ENCODE measurements at places on chromosomes 5 and 9.

DNA sequence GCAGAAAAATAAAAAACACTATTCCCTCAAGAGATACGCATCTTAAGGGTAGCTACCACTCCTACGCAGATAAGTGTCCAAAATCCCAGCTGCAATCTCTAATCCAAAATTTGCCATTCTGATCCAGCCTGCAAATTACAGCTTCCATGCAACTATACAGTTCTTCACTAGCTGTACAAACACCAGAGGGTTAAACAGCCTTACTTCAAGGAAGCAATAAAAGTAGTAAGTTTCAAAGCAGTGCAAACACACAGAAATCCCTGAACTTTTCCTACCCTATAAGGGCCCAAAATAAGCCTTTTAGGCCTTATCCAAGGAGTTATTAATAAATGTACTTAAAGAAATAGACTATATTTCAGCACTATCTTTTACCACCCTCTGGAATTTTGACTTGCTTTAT lies 39.5 kb downstream of the PWWP2A start:
- DNase-seq, result no peak

DNA sequence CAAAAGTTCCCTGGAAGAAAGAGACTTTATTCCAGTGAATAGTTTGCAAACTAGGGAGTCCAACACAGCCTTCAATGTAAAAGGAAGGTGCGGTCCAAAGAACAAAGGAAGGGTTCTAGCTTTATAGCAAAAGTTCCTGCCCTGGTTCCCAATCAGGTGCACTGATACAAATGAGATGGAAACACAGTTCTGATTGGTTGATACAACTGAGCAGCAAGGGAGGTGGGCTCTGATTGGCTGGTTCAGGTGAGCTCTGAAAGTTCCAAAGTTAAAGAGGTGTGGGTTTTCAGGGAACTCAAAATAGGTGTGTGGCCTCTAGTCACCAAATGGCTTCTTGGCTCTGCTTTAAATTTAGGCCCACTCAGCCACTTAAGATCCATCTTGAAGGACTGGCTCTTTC lies 43.1 kb downstream of the P4HA2 start:
- DNase-seq, result no peak

GRCh38 chr9:26462751-26463150 lies 429.9 kb downstream of the CAAP1 start:
- no peak for DNase-seq

DNA sequence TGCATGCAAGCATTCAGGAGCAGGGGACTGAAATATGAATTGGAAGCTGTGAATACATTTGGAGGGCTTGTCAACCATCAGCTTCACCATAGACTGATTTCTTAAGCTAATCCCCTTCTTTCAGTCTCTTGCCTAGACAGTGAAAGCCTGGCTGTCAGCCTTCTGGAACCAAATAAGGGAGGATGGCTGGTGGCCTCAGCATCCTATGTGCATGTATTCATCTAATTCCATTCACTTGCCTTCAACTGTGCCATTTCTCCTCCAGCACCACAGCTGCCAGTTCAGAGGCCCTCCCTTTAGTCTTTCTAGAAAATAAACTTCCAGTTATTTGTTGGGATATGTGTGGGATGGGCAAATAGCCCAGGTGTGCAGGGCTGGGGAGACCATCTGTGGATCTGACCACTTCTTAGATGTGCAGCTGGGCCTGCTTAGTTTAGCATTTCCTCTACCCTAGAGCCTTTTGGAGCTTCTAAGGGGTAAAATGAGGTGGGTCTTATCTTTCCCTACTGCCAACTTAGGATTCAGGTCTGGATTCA lies 62.1 kb downstream of the AOPEP start:
- DNase-seq, result no peak

DNA sequence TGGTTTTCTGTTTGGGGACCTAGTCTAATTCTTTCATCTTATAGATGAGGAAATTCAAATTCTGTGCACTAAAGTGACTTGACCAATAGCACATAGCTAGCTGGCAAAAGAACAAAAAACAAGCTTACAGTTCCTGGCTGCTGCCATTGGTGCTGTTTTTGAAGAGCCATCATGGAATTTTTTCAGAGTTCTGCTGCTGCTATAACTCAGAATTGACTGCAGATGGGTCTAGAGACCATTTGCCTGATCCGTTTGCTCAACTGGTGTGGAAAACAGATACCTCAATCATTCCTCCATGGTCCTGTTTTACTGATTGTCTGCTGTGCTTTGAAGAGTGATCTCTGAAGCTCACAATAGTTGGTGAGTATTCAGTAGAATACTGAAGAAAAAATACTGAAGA lies 15.2 kb downstream of the FBXL7 start:
- DNase-seq, result no peak

GRCh38 chr9:88905506-88905905 lies 85.8 kb upstream of the S1PR3 start:
- no peak for DNase-seq

DNA sequence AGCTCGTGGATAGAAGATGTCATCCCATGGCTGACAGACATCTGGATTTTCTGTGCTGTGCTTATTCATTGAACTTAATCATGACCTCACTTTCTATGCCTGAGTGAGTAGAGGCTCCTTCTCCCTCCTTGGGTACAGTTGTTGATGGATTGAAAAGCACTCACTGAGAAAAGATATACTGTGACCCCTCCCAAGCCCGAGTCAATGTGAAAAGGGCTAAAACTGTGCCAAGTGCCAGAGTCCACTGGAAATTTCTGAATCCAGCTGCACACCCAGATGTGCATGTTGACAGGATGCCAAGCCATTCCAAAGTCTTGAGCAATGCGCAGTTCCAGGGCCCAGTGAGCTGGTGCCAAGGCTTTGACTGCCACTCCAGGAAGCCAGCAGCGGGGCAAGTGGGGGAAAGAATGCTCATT lies 473.0 kb downstream of the NTRK2 start:
- peak; percentile 19 for DNase-seq

GRCh38 chr5:7036192-7036835 lies 323.1 kb downstream of the TENT4A start:
- no peak for DNase-seq

GRCh38 chr9:4155221-4156026 lies 144.4 kb downstream of the GLIS3 start:
- no peak for DNase-seq

GRCh38 chr5:170743876-170744212 lies 39.7 kb upstream of the GABRP start:
- DNase-seq, result no peak

DNA sequence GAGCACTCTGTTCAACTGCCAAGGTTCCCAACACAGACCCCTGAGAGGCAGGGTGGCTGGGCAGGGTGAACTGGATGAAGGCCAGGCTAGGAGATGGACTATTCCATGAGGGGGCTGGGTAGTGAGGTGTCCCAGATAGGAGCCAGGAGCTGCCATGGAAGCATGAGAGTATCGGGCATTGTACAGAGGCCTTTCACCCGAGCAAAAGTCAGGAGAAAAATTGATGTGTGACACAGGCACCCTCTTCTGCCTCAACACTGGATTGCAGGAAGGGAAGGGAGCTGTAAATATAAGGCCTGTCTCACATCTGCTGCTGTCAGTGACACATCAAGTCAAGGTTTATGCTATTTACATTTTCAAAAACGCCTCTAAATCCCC lies 74.6 kb downstream of the UBAP1 start:
- DNase-seq, result peak; percentile 41

- DNase-seq, result no peak
Measured at GRCh38 chr9:13715430-13715829, 435.9 kb upstream of the MPDZ start.

All from fibroblast of skin of scalp (primary cell).